ENCODE measurements at places on chromosomes 5 and 9.

GRCh38 chr5:138336952-138337684 is 948 bp upstream of the FAM53C start:
- DNase-seq, result peak; percentile 43

GRCh38 chr9:68710111-68710471 is 5.1 kb downstream of the PIP5K1B start:
- no peak for DNase-seq

DNA sequence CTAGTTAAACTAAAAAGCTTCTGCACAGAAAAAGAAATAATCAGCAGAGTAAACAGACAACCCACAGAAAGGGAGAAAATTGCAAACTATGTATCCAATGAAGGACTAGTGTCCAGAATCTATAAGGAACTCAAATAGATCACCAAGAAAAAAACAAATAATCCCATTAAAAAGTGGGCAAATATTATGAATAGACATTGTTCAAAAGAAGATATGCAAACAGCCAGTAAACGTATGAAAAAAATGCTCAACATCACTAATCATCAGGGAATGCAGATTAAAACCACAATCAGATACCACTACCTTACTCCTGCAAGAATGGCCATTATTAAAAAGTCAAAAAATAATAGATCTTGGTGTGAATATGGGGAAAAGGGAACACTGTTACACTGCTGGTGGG is 119.9 kb downstream of the FRMD3 start:
- no peak for DNase-seq

- DNase-seq, result no peak
These were observed 1198.6 kb upstream of the ACO1 start for GRCh38 chr9:31185831-31186230.

DNA sequence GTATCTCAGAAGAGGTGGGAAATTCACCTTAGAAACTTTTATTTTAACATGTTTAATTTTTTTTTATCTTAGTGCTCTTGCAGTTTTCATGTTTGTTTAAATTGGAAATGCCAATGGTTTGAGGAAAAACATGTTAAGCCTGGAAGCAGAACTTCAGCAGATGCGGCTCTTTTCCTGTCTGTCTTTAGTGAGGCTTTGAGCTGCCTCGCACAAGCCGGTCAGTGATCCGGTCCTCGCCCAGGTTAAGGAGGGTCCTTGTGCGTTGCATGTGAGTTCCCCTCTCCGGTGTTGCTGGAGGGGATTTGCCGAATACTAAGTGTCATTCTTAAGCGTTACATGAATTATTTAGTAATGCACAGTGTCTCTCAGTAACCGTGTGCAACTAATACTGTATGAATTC is 9.4 kb upstream of the PLEKHG4B start:
- no peak for DNase-seq

GRCh38 chr5:39654715-39655114 is 229.9 kb upstream of the DAB2 start:
- DNase-seq, result no peak

DNA sequence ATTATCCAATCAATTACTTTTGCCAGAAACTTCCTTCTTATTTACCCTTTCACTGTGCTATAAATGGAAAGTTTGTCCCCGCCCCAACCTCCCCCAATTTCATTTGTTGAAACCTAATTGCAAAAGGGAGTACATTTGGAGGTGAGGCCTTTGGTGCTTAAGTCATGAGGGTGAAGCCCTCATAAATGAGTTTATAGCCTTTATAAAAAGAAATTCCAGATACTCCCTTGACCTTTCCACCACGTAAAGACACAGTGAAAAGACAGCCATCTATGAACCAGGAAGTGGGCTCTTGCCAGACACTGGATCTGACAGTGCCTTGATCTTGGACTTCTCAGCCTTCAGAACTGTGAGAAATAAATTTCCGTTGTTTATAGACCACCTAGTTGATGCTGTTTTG is 82.3 kb downstream of the NUDT12 start:
- DNase-seq, result no peak

- no peak for DNase-seq
These were observed 44.8 kb upstream of the SLC1A3 start for GRCh38 chr5:36561601-36562000.

DNA sequence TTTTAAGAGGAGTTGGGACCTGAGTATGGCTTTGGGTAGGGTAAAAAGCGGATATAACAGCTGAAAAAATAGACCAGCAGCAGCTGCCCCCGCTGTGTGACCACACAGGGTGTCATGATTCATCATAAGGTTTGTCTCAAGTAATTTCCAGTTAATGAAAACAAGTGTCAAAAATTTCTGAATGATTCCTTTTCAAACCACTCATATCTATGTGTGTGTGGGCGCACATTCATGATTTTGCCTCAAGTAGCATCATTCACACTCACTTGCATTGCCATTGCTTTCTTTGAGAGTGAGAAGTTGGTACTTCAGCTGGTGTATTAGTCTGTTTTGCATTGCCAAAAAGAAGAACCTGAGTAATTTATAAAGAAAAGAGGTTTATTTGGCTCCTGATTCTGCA is 12.1 kb upstream of the TNFAIP8 start:
- no peak for DNase-seq

DNA sequence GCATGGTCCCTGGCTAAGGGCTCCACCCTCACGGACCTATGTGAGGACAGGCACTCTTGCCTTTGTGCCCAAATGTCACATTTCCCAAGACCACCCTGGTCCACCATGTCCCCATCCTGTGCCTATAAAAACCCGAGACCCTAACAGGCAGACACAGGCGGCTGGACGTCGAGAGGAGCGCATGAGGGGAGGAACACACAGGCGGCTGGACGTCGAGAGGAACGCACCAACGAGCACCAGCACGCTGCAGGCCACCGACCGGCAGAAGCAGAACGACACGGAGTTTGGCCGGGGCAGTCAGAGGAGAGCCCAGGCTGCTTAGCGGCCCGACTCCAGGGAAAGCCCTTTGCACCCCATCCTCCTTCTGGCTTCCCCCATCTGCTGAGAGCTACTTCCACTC is 119.9 kb downstream of the ADAMTS2 start:
- DNase-seq, result no peak

- no peak for DNase-seq
These were observed 831.5 kb downstream of the MAT2B start for GRCh38 chr5:164336906-164337305.

GRCh38 chr5:148452499-148453193 is 68.9 kb downstream of the FBXO38 start:
- no peak for DNase-seq

DNA sequence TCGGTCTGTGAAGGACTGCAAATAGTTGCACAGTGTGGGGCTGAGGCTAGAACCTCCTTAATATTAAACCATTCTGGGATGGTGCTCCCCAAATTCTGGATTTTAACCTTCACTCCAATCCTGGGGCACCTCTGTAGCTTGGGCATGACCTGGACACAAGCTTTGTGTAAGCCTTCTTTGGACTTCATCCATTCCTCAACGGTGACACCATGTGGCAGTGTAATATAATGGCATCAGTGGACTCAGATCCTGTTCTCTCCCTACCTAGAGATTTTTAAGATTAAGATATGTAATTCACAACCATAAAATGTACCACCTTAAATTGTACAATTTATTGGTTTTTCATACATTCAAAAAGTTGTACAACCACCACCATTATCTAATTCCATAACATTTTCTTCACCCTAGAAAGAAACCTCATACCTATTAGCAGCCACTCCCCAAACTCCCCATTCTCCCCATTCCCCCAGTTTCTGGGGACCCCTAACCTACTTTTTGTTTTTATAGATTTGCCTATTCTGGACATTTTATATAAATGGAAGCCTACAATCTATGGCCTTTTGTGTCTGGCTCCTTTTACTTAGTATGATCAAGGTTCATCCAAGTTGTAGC is 4.8 kb upstream of the PLGRKT start:
- no peak for DNase-seq

- no peak for DNase-seq
These were observed 6.8 kb upstream of the AMACR start for GRCh38 chr5:34014626-34015025.

Measured in GM04504 (cell line).